ENCODE measurements at places on chromosomes 5 and 9.

DNA sequence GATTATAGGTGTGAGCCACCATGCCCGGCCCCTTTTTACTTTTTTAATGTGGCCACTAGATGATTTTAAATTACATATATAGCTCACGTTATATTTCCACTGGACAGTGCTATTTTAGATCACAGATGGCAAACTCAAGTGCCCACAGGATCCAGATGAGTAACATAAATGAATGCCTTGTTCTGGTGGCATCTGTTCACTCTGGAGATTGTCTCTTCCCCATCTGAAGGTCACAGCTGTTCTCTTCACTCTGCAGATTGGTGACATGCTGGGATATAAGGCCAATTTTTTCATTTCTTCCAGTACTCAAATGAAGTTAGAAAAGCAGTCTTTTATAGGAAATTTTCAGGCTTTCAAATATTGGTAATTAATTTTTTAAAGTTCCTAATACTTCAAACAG, 160.1 kb downstream of the DOCK8 start:
- no peak for DNase-seq

DNA sequence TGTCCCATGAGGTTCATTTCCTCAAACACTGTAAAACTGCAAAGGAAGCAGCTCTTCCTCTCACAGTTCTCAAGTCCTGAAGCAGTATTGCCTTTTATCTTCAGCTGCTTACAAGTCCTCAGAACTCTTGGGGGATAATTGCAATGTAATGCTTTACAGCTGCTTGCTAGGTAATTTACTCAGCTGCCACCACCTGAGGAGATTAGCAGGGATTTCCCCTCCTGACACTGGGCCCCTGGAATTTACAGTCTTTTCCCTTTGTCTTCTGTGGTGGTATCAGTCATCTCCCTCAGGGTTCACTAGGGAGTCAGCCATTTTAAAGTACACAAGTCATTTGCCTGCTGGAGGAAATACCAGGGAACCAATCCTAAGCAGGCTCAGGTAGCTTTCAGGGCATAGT, 754.3 kb upstream of the GRAMD2B start:
- no peak for DNase-seq

DNA sequence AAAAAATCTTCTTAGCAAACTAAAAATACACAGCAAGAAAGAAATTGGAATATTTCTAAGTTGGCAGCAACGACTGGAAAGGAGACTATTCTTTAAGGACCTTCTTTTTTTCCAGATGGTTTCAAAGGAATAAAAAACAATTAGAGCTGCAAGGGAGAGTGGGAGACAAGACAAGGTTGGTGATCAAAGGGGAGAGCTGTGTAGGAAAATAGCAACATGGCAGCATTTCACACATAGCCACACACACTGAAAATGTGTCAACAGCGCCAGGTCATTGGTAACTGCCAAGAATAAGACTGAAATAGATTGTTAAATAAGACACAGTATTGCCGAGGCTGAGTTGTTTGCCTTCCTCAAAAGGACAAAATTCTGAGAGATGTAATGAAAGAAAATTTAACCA, 88.1 kb upstream of the TLE1 start:
- no peak for DNase-seq

GRCh38 chr9:95981761-95982390, 106.4 kb downstream of the ERCC6L2 start:
- no peak for DNase-seq

DNA sequence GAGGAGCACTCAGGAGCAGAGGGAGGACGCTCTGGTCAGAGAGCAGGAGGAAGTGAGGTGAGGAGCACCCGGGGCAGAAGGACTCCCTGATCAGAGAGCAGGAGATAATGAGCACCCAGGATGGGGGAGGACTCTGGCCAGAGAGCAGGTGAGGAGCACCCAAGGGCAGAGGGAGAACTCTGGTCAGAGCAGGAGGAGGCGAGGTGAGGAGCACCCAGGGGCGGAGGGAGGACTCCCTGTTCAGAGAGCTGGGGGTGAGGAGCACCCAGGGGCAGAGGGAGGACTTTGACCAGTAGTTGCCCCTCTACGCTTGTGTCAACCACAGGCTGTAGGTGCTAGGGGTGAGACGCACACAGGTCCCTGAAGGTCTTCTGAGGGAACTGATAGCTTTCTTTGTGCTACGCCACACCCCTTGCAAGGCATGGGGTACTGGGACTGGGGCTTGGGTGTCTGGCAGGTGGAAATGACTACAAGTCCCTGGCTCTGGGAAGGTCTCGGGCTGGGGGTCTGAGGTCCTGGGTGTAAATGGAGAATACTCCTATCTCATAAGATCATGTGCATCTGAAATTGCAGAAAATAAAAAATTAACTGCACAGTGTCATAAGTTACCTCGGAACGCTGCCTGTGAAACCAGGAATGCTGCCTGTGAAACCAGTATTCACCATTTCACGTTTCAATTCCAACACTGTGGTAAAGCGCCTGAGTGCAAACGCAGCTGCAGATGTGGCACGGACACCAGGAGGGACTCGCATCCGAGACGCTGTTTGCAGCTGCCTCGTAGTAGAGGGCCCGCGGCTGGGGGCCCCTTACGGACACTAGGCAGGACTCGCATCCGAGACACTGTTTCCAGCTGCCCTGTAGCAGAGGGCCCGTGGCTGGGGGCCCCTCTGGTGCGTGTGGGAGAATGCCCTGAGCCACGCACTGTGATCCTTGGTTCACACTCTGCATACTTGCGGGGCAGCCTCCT, 27.0 kb upstream of the SLC6A3 start:
- no peak for DNase-seq

Data from EL (cell line).